Left renal pelvis (tissue), 4 donors: ENCODE measurements at places on chromosomes 3 and 15. TPM values are rescaled to one million over a fixed set of nuclear protein-coding genes. Genes with fewer than 3 reads are reported as not detected.

MITF gene
- polyA plus RNA-seq: 3.3 TPM

HRG gene
- 1.7 TPM for polyA plus RNA-seq

ALPK3 gene
- polyA plus RNA-seq: 16.4 TPM

REC114 gene
- not detected for polyA plus RNA-seq

GPR87 gene
- polyA plus RNA-seq: 0.14 TPM

PLA2G4E gene
- polyA plus RNA-seq: not detected

CCDC9B gene
- polyA plus RNA-seq: 4.2 TPM

SLC22A13 gene
- 1.2 TPM for polyA plus RNA-seq

MUSTN1 gene
- polyA plus RNA-seq: not detected

HESX1 gene
- 4.8 TPM for polyA plus RNA-seq

FAM227B gene
- 22.3 TPM for polyA plus RNA-seq

BDH1 gene
- polyA plus RNA-seq: 33.5 TPM

SPTBN5 gene
- polyA plus RNA-seq: 2.9 TPM

NFKBIZ gene
- 5.2 TPM for polyA plus RNA-seq

DAZL gene
- polyA plus RNA-seq: not detected

MYL3 gene
- polyA plus RNA-seq: 8.9 TPM
